ENCODE measurements at places on chromosomes 2 and 18. TPM values are rescaled to one million over a fixed set of nuclear protein-coding genes. Genes with fewer than 3 reads are reported as not detected.

DNA sequence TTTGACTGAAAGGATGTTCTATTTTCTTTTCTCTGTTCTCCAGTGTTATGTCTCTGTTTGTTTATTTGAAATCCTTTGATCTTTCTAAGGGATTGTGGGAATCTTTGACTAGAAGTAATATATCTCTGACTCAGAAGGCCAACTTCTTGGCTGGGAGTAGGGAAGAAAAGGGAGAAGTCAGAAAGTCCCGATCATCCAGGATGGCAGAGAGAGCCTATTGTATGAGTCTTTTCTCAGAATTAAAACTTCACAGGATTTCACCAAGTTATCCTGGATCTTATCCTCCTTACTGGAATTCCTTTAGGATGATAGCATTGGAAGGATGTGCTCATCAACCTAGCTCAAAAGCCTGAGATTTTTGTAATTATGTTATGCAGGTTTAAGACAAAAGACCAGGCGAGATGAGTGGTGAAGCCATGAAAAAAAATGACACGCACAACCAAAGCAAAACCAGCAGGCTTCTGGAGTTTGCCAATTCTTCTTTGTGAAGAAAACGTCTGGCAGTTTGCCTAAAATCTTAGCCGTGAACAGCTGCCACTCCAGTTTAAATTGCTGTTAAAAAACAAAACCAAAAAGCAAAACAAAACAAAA lies 383.6 kb upstream of the SMIM21 start:
- no peak for DNase-seq

- DNase-seq = no peak
Measured at GRCh38 chr18:5103693-5104092, 93.4 kb downstream of the AKAIN1 start.

- DNase-seq = no peak
Measured at GRCh38 chr2:31983762-31984467, 26.9 kb downstream of the MEMO1 start.

GRCh38 chr2:179104736-179105135 lies 54.8 kb upstream of the CCDC141 start:
- no peak for DNase-seq

The NLRC4 gene
- polyA plus RNA-seq = 1.6 TPM
